ENCODE measurements at places on chromosomes 16 and 17. TPM values are rescaled to one million over a fixed set of nuclear protein-coding genes. Genes with fewer than 3 reads are reported as not detected.

Gene TAT
- not detected for total RNA-seq

Gene HBA1
- 53.4 TPM for total RNA-seq

Gene TMEM88
- 15.5 TPM for total RNA-seq

Gene LHX1
- not detected for total RNA-seq

- no peak for DNase-seq
These were observed 5.4 kb downstream of the ABR start for GRCh38 chr17:1174263-1174880.

- DNase-seq: no peak
These were observed 187.0 kb downstream of the CCDC182 start for GRCh38 chr17:57557834-57558681.

Gene CLDN9
- total RNA-seq: 0.14 TPM

- DNase-seq: no peak
These were observed 14.4 kb downstream of the CUEDC1 start for GRCh38 chr17:57940653-57941329.

DNA sequence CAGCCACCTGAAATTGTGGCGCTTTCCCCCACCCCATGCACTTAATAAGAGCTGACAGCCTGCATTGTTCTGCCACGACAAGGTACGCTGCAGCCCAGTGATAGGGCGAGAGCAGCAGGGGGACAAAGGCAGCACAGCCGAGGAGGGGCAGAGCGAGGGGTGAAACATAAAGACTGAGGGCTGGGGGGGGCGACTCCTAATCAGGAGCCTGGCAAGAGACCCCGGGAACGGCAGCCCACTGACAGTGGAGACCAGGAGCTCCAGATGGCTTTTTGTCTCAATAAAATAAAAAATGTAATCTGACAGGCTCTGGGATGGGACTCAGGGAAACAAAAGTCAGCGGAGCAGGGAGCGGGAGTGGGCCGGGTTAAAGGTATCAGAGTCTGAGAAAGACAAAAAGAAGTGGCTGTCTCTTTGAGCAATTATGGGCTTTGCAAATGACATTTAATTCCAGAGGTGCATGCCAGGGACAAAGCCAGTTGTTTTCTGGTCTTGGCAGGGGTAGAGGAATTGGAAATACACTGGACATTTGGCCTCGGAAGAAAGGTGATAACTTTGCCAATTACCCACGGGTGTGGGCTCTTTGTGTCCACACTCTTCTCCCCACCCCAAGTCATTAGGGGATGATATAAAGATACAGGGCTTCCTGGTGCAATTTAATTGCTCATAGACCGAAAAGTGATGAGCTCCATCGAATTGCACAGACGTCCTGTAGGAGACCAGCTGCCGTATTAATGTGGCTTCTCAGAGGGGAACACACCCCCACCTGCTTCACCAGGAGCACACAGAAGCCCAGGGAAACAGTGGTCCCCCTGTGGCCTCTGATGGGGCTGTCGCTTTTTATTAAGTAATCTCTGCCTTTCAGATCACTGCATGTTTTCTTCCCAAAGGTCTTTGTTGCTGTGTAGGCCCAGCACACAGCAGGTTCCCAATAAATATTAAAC lies 17.6 kb upstream of the CCDC182 start:
- no peak for DNase-seq

DNA sequence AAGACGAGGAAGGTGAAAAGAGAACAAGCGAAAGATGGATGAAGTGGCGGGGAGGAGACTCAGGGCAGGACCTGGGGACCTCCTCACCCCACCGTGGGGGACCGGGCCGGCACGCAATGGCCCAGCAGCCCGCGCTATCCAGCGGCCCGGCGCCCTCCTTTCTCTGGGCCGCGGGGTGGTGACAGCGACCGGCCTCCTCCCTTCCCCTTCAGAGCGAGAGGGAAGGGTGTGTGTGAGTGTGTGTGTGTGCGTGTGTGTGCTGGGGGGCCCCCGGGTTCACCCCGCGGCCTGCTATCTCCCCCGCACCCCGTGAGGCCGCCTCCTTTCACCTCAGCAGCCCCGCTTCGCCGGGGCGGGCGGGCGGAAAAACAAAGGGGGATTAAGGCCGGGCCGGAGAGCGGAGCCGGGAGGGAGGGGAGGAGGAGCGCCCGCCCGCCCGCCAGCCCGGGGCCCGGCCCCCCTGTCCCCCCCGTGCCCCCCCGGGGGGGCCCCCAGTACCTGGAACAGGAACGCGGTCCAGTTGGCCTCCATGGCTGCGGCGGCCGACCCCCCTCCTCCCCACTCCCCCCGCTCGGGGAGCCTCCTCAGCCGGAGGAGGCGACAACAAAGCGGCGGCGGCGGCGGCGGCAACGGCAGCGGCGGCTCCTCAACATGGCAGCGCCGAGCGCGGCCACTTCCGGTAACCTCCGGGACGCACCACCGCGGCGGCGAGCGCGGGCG lies at the start of gene VEZF1:
Gene VEZF1 (minus strand): TSS at position 674 of the 720 bp plus-strand sequence. CDS start 143 bp downstream, at position 531.
- peak; percentile 93 for DNase-seq

- no peak for DNase-seq
These were observed 35.9 kb downstream of the IRX6 start for GRCh38 chr16:55359946-55360345.

Gene SLC6A2
- not detected for total RNA-seq

DNA sequence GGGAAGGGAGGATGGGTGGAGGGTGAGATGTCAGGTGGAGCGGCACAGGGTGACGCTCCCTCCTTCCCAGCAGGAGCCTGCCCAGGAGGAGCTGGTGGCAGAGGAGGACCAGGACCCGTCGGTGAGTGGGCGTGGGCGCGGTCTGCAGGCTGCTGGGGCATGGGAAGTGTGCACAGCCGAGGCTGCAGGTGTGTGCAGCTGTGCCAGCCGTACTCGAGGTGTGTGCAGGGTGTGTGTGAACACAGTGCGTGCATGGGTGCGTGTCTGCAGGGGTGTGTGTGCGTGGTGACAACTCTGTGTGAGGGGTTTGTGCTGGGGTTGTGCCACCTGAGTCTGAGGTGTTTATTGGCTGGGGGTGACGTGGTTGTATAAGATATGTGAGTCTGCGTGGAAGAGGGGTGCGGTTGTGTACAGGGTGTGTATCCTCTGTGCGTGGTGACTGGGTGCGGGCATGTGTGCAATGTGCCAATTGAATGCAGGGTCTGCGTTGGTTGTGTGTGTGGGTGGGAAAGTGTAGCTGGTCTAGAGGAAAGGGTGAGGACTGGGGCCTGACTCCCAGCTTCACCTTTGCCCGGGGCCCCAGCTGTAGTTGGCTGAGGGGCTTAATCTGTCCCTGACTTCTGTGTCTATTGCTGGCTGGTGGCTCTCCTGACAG lies 670 bp downstream of the TNFSF12 start:
- DNase-seq: no peak

DNA sequence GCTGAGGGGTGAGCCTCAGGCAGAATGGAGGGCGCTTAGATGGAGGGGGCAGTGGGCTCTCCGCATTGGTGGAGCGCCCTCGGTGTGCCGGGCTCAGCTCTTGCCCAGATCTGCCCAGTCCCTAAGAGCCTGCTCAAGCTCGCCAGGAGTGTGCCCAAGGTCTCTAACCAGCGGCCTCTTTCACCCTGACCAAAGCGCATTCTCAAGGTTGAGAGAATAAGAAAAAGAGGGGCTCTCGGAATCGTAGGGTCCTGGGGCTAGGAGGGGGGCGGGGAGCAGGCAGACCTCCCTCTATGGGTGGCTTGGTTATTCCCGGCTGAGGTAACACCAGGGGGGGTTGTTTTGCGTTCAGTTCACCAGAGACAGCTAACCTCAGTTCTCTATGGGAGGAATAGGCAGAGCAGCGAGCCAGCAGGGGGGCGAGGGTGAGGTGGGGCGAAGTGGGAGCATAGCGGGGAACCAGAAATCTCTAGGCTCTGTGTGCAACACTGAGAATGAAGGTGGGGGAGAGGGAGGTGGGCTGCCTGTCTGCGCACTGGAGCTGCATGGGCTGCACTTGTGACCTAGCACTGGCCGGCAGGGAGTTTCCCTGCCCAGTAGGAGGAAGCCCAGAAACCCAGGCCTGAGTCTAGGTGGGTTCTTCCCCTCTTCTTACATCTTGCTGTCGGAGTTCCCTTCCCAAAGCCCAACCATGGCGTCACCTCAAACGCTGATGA lies 3.0 kb downstream of the TMEM132E start:
- no peak for DNase-seq

DNA sequence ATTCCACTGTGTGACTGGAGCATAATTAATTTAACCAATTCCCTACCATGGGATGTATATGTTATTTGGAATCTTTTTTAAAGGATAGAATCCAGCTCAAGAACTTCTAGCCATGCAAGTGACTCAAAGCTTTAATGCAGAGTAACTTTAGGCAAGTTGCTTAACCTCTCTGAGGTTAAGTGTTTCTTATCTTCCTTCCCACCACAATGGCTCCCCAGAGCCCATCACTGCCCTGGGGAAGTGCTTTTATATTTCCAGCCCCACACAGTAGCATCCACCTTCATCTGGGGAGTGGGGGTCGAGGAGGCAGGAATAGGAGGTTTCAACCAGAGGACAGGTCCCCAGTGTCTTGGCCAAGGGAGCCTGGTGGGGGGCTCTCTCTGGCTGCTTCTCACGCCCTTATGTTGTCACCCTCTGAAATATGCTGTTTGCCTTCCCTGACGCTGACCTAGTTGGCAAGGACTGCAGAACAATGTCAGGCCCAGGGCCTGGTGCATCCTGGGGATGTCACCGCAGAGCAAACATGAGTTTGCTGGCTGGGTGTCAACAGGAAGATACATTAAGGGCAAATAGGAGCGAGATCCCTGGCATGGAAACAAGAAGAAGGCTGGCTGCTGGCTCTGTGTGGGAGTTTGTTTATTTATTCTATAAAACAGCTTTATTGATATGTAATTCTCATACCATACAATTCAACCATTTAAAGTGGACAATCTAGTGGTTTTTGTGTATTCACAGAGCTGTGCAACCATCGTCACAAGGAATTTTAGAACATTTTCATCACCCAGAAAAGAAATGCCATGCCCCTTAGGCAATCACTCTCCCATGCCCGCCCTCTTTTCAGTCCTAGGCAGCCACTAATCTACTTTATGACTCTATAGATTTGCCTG lies 46.6 kb upstream of the WSB1 start:
- peak; percentile 83 for DNase-seq

- no peak for DNase-seq
These were observed 73.0 kb downstream of the HS3ST2 start for GRCh38 chr16:22886927-22887326.

GRCh38 chr17:69326377-69327059 lies 415 bp downstream of the ABCA5 start:
- DNase-seq: no peak

Gene KCNH6
- not detected for total RNA-seq

GRCh38 chr17:57567251-57567650 lies 177.8 kb downstream of the CCDC182 start:
- DNase-seq: no peak

GRCh38 chr16:58411736-58412614 lies 19.7 kb downstream of the GINS3 start:
- no peak for DNase-seq

GRCh38 chr17:50322271-50322670 lies 23.7 kb upstream of the XYLT2 start:
- no peak for DNase-seq

Gene NCBP3
- 25.3 TPM for total RNA-seq

DNA sequence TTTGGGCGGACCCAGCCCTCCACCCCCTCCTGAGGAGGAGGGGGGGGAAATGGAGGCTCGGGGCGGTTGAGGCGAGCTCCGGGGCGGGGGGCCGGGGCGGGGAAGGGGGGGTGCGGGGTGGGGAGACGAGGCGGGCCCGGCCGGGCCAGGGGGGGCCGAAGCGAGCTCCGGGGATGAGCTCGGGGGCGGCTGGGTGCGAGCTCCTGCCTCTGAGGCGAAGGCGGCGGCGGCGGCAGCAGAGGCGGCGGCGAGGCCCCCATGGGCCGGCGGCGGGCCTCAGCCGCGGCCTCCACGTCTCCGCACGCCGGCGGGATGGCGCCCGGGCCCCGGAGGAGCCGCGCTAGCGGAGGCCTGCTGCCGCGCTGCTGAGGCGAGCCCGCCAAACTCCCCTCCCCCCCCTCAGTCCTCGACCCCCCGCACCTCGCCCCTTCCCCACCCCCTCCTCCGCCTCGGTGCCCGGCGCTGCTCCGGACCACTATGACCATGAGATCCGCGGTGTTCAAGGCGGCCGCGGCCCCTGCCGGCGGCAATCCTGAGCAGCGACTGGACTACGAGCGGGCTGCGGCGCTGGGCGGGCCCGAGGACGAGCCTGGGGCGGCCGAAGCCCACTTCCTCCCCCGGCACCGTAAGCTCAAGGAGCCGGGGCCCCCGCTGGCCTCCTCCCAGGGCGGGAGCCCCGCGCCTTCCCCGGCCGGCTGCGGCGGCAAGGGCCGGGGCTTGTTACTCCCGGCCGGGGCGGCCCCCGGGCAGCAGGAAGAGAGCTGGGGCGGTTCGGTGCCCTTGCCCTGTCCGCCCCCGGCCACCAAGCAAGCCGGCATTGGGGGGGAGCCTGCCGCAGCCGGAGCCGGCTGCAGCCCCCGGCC lies 596 bp downstream of the MSL1 start:
- DNase-seq: peak; percentile 85

Gene TRIM47
- total RNA-seq: 25.5 TPM

GRCh38 chr17:57210224-57210553 lies 46.1 kb upstream of the MSI2 start:
- DNase-seq: no peak

- no peak for DNase-seq
These were observed 30.2 kb downstream of the SPACA3 start for GRCh38 chr17:33021731-33022408.

GRCh38 chr16:24989494-24989893 lies 25.7 kb downstream of the ARHGAP17 start:
- no peak for DNase-seq

GRCh38 chr16:72211110-72211509 lies 39.2 kb upstream of the PMFBP1 start:
- DNase-seq: no peak

Gene GRIN2A
- 5.4 TPM for total RNA-seq

Gene CCR7
- total RNA-seq: not detected

DNA sequence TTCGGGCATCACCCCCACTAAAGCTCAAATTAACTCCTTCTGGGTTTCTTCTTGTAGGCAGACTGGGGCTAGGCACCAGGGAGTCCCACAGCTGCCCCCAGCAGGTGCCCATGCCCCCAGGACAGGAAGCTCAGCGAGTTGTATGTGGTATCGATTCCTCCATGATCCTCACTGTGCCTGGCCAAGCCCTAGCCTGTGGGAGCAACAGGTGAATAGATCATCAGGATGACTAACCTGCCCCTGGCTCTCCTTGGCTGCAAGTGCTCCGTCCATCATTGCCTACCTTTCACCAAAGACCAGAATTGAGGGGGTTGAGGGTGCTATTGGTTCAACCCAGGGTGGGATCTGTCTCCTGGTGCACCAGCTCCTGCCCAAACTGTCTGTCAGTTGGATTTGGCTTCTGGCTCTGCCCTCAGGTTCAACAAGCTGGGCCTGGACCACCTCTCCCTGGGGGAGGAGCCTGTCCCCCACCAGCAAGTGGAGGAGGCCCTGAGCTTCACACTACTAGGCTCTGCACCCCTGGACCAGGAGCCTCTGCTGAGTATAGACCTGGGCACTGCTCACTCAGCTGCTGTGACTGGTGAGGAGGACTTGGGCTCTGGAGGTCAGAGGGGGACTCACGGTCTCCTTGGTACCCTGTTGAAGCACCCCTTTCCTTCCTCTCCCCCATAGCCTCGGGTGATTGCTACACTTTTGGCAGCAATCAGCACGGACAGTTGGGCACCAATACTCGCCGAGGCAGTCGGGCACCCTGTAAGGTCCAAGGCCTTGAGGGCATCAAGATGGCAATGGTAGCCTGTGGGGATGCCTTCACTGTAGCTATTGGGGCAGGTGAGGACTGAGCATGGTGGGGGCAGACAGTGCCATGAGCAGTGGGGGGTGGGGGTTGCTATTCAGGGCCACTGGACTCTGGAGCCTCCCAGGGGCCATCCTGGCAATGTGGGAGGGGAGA lies 3.1 kb upstream of the TRAF4 start:
- peak; percentile 33 for DNase-seq

Gene OSGIN1
- total RNA-seq: 6.8 TPM

Gene CDRT15L2
- total RNA-seq: not detected

- no peak for DNase-seq
These were observed 74.4 kb downstream of the RPH3AL start for GRCh38 chr17:278055-278675.

Measured in right cardiac atrium (tissue), 5 donors.